ENCODE measurements at places on chromosomes 16 and 17.

GRCh38 chr16:78363843-78364555, 264.5 kb downstream of the WWOX start:
- DNase-seq = no peak

DNA sequence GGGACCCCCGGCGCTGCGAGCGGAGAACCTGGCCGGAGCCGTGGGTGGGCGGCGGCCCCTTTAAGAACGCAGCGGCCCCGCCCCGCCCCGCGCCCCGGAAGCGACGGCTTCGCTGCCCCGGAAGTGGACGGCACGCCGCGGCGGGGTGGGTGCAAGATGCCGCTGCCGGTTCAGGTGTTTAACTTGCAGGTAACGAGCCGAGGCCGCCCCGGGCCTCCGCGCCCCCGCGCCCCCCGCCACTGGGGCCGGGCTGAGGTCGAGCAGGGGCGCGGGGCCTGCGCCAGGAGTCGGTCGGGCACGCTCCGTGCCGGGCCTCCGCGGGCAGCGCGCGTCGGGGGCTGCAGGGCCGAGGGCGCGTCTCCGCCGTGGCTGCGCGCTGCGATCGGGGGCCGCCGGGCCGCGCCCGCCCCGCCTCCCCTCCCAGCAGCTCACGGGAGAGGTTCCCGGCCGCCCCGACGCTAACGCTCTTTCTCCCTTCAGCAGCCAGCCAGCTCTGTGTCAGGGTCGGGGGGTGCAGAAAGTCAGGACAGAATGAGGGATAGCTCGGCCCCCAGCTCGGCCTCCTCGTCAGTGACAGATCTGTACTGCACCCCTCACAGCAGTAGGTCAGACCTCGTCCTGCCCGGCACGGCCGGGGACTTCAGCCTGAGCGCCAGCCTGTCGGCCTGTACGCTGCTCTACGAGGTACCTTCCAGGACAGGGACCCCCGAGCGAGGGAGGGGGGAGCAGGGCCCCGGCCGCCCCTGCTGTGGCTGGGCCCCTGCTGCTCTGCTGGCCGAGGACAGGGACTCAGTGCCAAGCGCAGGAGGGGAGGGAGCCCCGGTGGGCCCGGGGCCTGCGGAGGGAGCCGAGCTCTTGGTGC, at the start of the genes GPS1 and RFNG:
GPS1 (plus strand) TSS at position 123 of the 862 bp plus-strand sequence; CDS start at position 157, 34 bp downstream.
RFNG (minus strand) TSS at position 36 of the 862 bp plus-strand sequence. CDS start 45 bp downstream, outside the sequence.
- peak; percentile 50 for DNase-seq

DNA sequence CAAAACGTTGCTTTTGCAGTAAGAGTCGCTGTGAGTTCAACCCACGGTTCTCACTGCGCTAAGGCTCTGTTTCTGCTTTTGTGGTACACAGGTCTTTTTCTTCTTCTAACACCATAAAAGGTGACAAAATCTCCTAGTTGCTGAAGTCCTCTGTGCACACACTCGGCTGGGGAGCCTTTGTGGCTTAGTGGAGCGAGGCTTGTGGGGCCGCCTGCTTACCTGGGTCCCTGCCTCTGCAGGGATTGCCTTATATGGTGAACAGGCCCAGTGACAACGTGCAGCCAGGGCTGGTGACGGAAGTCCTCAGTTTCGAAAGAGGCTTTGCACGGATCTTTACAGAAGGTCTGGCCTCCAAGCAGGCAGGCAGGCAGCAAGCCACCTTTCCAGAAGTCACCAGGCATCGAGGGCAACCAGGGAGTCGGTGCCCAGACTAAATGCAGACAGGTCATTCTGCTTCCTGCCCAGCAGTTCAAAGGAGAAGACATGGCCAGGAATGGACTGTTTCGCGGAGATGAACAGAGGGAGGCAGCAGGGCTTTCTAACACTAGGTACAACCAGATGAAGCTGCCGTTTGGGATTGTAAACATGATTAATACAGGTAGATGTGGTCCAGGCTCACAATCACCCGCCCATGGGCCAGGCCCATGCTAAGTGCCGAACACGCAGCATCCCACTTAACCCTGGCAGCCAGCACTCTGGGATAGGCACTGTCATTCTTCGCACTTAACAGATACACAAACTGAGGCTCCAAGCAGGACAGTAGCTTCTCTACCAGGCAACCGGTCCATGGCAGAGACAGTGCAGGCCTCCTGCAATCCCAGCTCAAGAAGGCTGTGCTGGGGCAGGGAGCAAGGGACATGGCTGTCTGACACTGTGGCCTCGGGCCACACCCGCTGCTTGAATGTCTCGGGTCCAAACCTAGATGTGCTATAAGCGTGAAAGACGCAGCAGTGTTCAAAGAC, 10.7 kb upstream of the MEAK7 start:
- DNase-seq = peak; percentile 52

DNA sequence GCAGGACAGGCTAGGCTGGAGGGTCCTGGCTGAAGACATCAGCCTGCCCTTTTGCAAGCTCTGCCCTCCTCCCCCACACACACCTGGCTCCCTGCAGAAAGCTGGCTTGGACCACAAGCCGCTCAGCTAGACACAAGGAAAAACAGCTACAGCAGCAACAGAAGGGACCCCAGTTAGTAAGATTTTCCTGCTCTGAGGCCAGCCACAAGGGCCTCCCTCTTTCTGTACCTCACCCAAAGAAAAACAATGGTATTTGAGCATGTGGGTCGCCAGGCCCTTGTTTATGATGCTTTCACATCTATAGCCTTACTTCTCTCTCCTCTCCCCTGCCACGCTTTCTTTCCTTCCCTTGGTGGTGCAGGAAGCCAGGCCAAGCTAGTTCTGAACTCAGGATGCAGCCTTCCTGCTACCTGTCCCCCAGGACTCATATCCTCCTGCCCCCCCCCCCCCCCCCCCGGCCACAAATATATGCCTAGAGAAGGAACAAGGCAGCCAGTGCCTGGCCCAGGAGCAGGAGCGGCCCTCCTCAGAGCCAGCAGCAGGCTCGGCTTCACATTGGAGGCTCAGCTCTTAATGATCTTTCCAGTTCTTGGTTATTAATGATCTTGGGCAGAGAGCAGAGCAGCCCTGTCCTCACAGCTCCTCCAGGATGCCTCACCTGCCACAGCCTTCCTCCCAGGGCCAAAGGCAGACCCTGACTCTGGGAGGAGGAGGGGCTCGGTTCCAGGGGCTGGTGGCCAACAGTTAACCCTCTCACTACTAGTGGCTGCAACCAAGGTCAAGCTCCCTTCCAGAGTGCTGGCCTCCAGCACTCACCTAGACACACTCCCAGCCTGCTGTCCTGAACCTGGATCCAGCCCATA, 19.5 kb downstream of the GRIN2C start:
- no peak for DNase-seq

DNA sequence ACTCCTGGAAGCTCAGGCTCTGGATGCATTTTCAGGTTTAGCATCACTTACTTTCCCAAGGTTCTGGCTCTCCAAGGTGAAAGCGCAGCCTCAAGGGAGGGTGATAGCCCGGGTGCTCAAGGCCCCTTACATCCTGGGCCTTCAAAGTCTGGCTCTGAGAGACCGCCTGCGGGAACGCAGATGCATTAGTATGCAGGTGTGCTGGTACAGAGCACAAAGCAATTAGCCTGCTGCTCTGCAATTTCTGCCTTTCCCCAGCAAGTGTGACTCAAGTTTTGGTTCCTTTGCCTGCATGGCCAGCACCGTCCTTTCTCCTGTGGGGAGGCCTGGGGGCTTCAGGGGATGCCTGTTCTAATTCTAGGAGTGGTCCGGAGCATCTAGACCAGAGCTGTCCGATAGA, 116.2 kb downstream of the AATF start:
- DNase-seq = no peak

- DNase-seq = no peak
Measured at GRCh38 chr17:79187186-79187585, 112.6 kb downstream of the ENGASE start.

DNA sequence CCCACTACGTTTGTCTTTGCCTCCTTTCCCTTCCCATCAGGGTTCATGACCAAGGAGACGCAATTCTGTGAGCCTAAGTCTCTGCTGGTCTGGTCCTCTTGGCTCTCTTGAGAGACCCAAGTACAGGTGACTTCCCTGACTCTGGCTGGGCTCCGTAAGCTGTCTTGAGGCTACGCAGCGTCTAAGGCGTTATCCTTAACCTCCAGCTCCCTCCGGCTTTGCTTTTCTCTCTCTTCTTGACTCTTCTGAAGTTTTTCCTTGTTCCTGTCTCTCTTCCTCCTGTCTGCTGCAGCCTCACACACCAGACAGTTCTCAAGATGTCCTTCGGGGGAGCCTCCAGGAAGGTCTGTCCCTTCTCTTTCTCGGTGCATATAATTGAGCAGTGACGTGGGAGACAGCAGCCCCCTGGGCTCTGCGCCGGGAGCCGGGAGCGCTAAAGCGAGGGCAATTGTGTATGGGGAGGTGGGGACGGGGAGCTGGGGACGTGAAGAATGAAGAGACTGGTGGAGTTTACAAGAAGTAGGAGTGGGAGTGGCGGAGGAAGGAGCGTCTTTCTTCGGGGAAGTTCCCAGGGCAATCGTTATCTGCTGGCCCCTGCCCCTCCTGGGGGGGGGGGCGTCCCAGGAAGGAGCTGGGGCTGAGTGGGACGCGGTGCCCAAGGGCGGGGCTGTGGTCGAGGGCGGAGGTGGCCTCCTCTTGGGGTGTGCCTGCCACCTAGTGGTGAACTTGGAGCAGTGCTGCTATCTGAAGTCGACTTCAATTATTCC, 6.9 kb upstream of the PIRT start:
- DNase-seq = peak; percentile 37

GRCh38 chr16:77894162-77894561, 105.8 kb downstream of the VAT1L start:
- DNase-seq = no peak

DNA sequence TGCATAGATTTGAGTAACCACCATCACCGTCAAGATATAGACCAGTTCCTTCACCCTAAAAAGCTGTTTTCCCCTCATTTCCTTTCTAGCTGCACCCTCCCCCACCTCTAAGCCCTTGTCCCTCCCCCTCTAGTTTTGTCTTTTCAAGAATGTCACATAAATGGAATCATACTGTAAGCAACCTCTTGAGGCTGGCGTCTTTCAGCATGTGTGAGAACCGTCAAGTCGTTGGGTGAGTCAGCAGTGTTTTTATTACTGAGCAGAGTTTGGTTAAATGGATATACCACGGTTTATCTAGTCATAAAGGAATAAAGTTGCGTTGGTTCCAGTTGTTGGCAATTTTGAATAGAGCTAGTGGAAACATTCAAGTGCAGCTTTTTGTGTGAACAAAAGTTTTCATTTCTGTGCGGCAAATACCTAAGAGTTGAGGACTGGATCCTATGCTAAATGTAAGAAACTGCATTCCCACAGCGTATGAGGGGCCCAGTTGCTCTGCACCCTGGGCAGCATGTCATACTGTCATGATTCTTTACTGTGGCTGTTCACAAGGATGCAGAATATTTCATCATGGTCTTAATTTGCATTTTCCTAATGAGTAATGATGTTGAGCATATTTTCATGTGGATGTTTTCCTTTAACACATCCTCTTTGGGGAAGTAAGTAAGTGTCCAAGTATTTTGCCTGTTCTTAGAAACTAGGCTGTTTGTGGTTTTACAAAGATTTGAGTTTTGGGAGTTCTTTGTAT, 264.3 kb downstream of the CPPED1 start:
- no peak for DNase-seq

DNA sequence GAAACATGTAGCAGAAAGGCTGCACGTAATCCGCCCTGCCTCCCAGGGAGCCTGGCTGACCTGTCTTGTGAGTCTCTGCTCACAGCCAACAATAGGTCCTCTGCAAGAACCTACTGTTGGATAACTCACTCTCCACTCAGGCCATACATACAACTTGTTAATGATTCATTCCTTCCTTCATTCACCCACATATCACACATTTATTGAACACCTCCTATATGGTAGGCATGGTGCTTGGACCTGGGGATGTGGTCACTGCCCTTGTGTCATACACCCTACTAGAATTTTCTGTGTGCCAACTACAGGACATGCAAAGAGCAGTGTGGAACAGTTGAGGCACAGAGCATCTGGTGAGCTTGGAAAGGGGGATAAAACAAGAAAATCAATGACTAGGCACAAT, 28.1 kb upstream of the HNF1B start:
- DNase-seq = no peak

GRCh38 chr16:12436201-12436657, 367.5 kb downstream of the CPPED1 start:
- no peak for DNase-seq

GRCh38 chr17:76742958-76743357, 5.0 kb downstream of the MFSD11 start:
- no peak for DNase-seq

DNA sequence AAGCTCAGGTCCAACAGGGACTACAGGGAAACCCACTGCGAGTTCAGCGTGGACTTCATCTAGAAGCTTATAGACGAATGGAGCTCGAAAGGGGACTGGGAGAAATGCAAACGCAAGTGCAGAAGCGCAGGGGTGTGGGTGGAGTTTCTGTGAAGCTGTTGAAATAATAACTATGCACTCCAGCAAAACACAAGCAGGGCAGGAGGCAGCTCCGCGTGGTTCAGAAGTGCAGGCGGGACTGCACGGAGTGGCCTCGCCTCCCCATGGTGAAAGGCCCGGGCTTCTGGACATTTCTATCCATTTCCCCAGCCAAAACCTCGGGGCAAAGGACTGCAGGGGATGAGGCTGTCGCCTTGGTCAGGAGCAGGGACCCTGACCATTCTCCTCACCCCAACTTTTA, 74.5 kb downstream of the ZNF423 start:
- no peak for DNase-seq

DNA sequence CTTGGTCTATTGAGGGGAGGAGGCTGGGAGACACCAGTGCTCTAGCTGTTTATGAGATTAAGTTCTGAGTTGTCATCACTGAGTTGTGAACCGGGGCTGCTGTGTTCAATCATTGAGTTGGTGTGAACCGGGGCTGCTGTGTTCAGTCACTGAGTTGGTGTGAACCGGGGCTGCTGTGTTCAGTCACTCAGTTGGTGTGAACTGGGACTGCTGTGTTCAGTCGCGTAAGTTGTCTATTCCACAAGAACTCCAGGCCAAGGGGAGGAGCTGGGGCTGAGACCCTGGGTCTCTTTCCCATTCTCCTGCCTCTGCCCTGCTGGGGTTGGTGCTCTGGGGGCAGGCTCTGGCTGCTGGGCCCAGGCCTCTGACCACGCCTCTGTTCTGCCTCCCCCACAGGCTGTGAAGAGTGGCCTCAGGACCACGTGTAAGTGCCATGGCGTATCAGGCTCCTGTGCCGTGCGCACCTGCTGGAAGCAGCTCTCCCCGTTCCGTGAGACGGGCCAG, 24.5 kb downstream of the WNT9B start:
- no peak for DNase-seq

DNA sequence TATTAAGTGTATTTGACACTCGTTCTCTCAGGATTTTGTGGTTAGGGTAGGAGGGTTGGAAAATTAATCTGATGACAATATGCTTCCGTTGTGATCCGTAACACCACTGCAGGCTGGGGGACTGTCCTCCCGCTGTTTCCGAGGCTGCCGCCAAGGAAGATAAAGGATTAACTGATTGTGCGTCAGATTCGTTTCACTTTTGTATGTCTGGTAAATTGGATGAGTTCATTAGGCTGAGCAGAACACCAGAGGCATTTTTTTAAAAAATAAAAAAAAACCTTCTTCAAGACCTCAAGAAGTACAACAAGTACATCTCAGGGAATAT, 486.7 kb upstream of the SALL1 start:
- no peak for DNase-seq
